ENCODE measurements at places on chromosomes 13 and 19.
A peak's percentile ranks its signal among the peaks of the same experiment; 100 is the strongest.

- DNase-seq, result no peak
Measured at GRCh38 chr19:52622261-52622660, 15.9 kb downstream of the ZNF83 start.

GRCh38 chr13:35945368-35945767 is 185.8 kb downstream of the DCLK1 start:
- no peak for DNase-seq

DNA sequence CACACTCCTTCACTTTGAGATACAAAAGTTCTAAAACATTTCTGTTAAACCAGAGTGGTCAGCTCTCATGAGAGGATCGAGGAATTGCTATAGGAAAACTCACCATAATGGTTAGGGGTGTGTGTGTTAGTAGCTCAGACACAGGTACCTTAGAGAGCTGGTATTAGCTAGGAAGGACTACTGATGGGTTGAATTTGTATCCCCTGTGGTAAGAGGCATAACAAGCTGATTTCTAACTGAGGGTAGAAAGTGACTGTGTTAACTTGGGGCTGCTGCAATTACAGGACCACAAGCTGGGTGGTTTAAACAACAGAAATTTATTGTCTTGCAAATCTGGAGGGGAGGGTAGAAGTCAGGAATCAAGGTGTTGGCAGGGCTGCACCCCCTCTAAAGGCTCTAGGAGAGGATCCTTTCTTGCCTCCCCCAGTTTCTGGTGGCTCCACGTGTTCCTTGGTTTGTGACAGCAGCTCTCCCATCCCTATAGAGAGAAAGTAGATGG is 17.4 kb downstream of the LEUTX start:
- DNase-seq, result no peak

- no peak for DNase-seq
Measured at GRCh38 chr19:57560049-57560491, 407 bp upstream of the ZNF550 start.

- no peak for DNase-seq
Measured at GRCh38 chr19:38070573-38070972, 153.4 kb downstream of the DPF1 start.

DNA sequence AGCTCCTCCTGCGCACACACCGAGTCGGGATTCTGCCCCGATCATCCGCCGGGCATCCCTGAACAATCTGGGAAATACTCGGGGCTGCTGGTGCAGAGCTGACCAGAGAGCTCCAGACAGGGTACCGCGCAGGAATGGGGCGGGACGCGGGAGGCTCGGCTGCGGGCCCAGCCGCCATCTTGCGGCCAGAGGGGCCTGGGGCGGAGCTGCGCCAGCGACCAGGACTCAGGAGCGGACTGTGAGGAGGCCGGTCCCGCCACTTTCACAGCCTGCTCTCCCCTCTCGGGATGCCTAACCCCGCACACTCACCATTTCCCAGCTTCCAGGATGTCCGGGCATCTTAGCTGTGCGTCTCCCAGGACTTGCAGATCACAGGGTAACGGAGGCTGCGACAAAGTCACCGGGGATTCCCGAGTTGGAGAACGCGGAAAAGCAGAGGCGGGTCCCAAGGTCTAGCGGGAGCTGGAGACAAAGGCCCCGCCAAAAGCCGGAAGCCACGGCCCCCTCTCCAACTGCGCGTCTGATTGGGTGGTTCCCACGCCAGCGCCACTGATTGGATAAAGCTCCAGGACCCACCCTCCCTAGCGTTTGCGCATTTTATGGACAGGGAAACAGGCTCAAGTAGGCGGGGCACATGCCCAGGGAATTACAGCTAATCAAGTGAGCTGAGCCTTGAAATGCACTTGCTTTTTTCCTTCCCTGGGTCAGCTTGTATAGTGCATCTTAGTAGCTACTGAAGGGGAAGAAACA is 15.8 kb upstream of the ZNF43 start:
- DNase-seq, result peak; percentile 80
